ENCODE measurements at places on chromosomes 4 and X. TPM values are rescaled to one million over a fixed set of nuclear protein-coding genes. Genes with fewer than 3 reads are reported as not detected.

The HNRNPH2 gene
- total RNA-seq: 30.9 TPM

The SYTL4 gene
- total RNA-seq: not detected

The NUDT10 gene
- total RNA-seq: 0.89 TPM

- no peak for DNase-seq
Observed at GRCh38 chr4:43112139-43112538, 219.6 kb downstream of the GRXCR1 start.

DNA sequence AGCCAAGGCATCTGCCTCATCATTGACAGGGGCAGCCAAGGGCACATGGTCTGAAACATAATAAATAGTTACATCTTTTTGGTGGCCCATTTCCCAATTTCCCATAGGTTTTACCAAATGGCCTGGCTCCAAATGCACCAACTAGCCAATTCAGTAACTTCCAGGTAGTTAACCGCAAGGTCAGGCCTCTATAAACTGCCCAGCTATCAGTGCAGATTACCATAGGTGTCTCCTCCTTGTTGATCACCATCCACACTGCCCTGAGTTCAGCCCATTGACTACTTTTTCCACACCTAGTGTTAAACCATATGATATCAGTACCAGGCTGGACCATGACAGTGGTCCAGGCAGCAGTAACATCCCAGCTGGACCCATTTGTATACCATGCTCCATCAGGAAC lies 1145.1 kb upstream of the POU3F4 start:
- DNase-seq: no peak

DNA sequence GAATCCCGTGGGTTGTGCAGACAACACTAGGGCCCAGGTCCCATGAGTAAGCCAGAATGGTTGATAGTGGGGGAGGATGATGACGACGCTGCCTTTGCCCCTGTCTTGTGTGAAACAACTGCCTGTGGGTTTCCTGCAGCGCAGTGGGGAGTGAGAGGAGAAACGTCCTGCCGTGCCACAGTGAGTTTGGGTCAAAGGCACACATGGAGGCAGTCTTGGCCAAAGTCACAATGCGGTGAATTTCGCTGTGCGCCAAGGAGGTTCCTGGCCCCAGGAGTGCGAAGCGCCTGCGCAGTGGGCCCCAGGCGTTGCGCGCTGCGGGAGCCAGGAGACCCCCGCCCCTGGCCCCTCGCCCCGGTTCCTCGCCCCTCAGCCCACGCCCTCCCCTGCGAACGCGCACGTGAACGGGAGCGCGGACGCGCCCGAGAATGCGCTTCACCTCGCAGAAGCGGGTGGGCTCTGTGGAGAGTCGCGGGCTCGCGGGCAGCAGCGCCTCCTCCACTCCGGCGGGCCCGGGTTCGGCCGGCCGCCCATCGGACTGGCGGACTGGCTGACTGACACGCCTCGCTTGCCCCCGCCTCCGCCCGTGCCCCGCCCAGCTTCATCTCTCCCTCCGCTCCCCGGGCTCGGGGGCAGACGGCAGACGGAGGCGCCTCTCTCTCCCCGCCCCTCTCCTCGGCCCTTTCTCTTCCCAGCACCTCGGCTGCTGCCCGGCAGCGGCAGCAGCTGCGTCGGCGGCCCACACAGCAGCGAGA lies at the start of gene NUDT10:
Gene NUDT10, plus strand, starts transcription at position 635 of the 755 bp plus-strand sequence. CDS start 144 bp downstream, outside the sequence.
- DNase-seq: peak; percentile 50
